ENCODE measurements at places on chromosomes 5 and 9.

- no peak for DNase-seq
These were observed 46.5 kb downstream of the LRSAM1 start for GRCh38 chr9:127497656-127498290.

- no peak for DNase-seq
These were observed 63.4 kb upstream of the LRRTM2 start for GRCh38 chr5:138938526-138938925.

- no peak for DNase-seq
These were observed 250.9 kb upstream of the SEMA6A start for GRCh38 chr5:116825486-116825885.

DNA sequence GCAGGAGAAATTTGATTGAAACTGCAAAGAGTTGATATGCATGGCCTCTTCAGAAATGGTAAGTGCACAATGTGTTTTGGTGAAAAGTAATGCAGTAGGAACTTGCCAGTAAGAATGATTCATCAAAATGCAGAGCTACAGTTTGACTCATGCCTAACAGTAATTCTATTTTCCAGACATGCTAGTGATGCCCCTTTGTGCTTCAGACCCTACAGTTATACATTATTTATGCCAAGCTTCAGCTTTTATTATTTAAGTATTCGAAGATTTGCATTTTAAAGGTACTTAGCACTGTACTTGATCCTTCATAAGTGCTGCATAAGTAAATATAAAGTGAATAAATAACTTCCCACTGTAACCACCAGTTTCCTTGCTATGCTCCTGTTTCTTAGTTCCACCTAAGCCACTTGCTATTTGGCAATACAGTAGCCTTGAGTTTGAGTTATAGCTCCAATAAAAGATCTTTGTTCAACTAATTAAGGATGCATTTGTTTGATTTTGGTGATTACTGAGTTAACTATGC, 3.6 kb upstream of the SPATA31E1 start:
- DNase-seq: no peak

DNA sequence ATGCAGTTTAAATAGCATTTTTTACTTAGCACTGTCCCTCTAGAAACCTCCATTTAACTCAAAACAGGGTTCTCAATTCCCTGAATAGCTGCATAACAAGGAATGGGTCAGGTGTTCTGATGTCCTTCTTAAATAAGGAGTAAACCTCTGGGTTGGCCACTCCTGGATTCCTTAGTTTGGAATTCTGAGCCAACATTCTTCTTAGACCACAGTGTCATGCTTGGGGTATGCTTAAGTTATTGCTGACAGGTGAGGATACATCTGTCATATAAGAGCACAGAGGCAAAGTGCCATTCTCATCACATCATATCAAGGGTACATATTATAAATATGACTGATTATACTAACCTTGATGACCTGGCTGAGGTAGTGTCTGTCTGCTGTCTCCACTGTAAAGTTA, 179.9 kb upstream of the SEMA6A start:
- no peak for DNase-seq

- no peak for DNase-seq
These were observed 21.4 kb downstream of the WDR70 start for GRCh38 chr5:37400501-37400900.

DNA sequence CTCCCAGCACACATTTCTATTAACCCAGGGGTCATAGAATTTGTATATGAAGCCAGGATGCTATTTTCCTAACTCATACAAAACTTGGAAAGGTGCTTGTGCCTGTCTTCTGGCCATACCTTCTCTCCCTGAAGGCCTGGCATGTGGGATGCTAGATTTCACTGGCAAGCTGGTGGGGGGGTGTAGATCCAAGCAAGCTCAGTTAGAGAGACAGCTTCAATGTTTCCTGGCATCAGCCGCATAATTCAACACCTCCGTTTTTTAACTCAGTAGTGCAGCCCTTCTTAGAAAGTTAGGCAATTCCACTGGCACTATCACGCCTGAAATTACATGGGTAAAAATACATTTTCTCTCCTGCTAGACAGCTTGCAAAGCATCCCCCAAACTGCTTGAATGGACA, 51.8 kb downstream of the MEGF10 start:
- DNase-seq: no peak

DNA sequence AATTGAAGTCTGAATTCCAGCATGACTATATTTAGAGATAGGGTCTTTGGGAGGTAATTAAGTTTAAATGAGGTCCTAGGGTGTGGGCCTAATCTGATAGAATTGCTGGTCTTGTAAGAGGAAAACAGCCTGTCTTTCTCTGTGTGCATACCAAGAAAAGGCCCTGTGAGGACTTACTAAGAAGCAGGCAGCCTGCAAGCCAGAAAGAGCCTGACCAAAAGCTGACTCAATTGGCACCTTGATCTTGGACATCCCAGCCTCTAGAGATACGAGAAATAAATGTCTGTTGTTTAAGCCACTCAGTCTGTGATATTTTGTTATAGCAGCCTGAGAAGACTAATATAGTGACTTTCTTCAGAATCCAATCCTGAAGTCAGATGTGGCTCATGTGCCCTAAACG, 14.6 kb downstream of the ARL14EPL start:
- DNase-seq: no peak

DNA sequence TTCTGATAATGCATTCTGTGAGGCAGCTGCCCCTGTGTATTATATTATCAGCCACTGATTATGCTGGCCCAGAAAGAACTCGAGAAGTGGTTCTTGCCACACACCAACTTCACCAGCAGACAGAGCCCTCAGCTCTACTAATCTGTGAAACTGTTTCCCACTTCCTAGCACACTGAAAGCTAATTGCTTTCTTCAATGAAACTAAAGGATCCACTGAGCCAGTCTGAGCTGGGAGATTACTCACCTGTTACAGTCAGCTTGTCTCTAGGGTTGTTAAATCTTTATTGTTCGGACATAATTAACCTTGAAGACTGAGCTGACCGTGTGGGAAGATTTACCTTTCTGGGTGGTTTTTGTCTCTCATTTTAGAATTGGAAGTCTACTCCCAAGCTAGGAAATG, 263.2 kb downstream of the KCTD16 start:
- no peak for DNase-seq

DNA sequence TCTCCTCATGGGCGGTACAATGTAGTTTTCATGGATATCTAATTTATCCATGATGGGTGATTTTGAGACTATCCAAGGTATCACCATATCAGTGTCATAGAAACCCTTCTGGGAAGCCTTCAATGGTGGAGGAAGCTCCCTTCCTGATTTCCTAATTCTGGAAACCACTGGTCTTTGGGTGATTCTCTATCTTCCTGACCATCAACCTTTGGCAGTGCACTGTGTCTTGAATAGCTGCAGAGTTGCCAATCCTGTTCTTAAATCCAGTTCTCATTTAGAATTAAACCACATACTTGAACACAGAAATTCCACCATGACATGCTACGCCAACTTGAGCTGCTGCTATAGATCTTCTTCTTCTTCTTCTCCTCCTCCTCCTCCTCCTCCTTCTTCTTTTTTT, 161.7 kb upstream of the KLF9 start:
- DNase-seq: no peak

DNA sequence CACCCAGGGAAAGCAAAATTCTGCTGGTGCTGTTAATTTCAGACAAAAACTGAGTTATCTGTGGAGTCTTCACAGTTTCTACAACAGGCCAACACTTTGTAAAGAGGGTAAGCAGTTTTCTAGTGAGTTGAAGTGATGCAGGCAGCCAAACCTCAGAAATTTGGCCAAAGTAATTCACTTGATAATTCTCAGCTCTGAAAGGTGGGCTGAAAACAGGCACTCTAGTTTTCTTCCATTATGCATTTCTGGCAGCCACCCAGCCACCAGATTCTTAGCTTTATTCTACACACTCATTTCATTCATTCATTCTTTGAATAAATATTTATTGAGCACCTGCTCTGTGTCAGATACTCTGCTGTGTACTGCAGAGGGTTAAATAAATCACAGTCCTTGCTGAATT, 184.2 kb downstream of the RAB3C start:
- DNase-seq: no peak

DNA sequence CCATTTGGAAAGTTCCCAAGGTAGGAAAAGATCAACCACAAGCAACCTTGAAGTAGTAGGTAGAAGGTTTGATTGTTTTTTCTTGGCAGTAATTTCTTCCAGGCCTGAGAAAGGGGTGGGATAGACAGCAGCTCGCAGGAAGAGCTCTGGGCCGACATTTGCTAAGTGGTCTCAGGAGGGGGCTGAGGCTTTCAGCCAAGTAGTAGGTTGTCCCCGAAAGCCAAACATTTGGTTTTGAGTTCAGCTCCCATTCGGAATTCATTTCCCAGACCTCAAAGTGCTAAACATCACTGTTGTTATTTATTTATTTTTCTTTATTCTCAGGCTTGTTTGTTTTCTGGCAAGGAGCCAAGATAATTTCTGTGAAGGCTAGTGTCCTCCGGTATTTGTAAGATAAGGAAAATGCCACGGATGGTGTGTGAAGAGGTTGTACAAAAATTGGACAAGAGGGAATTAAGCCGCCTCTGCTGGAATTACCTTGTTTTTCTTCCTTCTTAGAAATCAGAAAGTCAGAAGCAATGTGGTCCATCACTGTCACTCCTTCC, 112.1 kb downstream of the KIF4B start:
- DNase-seq: no peak

DNA sequence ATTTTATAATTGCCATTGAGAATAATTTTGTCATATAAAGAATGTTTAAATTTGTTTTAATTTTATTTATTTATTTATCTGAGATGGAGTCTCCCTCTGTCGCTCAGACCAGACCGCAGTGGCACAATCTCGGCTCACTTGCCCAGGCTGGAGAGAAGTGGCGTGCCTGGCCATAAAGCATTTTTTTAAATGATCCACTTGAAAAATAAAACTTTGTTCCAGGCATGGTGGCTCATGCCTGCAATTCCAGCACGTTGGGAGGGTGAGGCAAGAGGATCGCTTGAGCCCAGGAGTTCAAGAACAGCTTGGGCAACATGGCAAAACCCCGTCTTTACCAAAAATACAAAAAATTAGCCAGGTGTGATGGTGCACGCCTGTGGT, 2.1 kb upstream of the SIT1 start:
- DNase-seq: no peak

DNA sequence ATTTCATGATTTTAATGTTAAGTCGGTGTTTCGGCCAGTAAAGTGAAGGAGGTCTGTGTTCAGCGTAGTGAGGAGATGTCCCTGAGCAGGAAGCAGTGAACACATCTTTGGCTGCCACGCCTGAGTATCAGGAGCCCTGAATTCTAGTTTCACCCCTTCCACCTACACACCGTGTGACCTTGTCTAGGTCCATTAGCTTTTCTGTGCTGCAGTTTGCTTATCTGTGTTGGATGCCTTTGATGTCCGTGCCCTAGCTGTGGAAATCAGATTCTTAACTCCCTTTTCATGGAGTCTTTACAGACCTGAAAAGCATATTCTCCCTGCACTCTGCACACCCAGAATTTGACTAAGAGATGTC, 601 bp downstream of the FBXO38 start:
- DNase-seq: no peak

- DNase-seq: no peak
These were observed 240.4 kb upstream of the IRX2 start for GRCh38 chr5:2991884-2992283.

GRCh38 chr5:143440448-143441115, 37.1 kb upstream of the NR3C1 start:
- no peak for DNase-seq

GRCh38 chr5:118598311-118598710, 390.0 kb downstream of the DTWD2 start:
- no peak for DNase-seq

GRCh38 chr9:110252509-110253139, 3.7 kb downstream of the TXN start:
- no peak for DNase-seq

Measured in activated CD4-positive, CD25-positive, alpha-beta regulatory T cell treated with anti-CD3 and anti-CD28 coated beads, Interleukin-2, amount 50 U/mL, for 16 hours (primary cell).